ENCODE measurements at places on chromosomes 12 and 14. TPM values are rescaled to one million over a fixed set of nuclear protein-coding genes. Genes with fewer than 3 reads are reported as not detected.

DNA sequence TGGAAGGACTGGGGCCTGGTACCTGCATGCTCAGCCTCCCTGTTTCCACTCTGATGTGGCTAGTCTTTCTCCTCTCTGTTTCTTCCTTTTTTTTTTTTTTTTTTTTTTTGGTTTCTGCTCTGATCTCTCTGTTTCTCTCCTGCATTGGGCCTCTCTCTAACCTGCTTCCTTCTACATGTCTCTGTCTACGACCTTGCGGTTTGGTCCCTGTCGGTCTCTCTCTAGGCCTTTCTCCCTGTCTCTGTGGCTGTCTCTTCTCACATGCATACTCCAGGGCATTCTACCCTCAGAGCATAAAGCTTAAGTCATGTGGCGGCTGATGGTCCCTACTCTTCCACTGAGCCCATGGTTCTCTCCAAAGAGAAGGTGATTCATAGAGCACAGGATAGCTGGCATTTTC is 1096.6 kb downstream of the BCL11B start:
- DNase-seq, result no peak

GRCh38 chr12:64791036-64791435 is 31.8 kb upstream of the GNS start:
- no peak for DNase-seq

DNA sequence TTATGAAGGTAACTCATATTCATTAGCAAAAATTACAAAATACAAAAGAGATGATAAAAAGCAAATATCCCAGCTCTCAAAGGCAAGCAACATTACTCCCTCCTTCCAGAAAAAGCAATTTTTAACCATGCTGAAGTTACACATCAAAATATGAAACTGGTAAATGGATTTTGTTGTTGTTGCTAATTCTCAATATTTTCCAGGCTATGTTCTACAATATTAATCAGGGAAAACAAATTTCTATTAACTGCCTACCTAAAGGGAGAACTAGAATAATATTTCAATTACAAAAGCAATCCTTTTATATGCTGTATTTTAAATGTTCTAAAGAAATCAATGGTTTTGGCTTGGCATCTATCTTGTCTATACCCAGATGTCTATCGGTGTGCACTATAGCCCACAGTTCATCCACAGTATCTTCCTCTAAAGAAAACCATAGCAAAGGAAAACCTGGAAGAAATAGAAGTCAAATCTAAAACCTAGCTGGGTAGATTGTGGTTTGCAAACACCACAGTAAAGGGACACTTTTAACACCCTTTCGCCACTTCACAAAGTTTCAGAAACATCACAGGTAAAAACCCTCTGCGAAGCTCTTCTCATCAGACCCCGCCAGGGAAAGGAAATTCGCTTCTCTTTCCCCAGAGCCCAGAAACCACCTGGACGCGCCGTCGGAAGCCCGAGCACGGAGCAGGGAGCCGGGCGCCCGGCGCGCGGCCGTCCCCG is 32.0 kb downstream of the TC2N start:
- DNase-seq, result no peak

DNA sequence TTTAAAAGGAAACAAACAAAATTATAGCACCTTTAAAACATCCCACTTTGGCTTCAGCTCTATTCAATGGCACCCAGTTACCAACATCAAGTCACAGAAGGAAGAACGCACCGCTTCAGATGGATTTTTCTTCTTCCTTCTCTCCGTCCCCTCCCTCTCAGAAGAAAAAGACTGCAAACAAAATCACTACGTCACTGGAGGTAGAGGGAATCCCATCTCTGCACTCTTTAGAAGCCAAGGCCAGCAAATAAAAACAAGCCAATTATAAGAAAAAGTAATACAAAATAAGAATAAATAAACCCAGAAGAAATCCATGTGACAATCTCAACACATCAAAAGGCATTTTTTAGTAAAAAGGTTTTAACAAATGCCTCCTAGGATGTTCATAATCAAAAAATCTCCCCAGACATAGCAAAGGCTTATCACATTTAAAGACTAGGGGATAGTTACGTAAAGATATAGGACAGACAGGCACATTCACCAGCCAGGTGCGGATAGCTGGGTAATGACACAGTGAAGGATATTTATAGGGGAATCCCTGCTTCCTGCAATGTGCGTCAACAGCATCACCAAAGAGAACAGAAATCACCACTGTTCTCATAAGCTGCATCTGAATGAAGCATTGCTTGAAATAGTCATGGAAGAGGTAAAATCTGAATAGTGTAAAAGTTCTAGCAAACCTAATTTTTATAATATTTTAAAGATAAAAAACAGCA is 89.4 kb downstream of the R3HDM2 start:
- DNase-seq, result no peak

DNA sequence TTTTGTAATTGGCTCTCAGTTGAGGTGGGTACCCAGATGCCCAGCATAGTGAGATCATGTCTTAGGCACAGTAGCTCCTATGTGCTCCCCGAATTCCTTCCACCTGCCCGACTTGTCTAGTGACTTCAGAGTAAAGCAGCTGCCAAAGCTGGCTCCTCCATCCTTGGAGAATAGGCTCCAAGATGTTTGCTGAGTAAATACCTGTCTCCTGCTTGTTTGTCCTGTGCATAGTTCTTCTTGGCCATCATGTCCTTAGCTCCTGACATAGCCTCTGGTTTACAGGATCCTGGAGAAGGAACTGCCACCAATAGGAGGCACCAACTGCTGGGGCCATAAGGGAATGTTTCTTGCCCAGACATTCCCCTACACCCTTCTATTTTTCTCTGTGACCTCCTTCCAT is 52.6 kb upstream of the CISTR start:
- no peak for DNase-seq

DNA sequence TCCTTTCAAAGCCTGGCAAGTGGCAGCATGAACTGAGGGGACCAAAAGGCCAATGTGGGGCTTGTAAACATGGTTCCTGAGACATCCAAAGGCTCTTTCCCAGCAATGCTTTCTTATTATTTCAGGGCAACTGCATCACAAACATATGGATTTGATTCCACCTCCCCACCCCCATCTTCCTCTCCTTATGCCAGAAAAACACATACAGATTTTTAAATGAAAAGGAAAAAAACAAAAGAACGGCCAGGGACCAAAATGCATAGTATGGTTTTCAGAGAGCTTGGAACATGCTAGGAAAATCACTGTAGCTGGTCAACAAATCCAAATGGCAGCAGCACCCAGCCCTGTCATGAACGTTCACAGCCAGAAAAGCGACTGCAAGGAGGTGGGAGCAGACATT is 167.6 kb downstream of the ANO2 start:
- DNase-seq, result no peak

DNA sequence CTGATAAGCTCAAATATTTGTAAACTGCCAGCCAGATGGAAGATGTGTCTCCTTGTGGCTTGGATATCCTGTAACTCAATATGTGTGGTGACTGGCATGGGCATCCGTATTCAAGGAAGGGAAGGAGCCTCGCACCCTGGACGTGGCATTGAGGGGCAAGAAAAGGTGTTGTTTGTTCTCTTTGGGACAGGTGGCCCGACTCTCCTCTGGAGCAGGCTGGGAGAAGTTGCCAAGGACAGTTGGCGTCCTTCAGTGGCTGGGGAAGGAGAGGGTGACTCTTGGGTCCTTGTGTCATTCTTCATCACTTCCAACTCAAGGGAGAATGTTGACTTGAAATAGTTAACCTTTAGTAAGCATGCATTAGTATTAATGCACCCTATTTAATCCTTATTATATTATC is 39.6 kb downstream of the CACNA1C start:
- no peak for DNase-seq

The CCER1 gene
- total RNA-seq, result not detected

DNA sequence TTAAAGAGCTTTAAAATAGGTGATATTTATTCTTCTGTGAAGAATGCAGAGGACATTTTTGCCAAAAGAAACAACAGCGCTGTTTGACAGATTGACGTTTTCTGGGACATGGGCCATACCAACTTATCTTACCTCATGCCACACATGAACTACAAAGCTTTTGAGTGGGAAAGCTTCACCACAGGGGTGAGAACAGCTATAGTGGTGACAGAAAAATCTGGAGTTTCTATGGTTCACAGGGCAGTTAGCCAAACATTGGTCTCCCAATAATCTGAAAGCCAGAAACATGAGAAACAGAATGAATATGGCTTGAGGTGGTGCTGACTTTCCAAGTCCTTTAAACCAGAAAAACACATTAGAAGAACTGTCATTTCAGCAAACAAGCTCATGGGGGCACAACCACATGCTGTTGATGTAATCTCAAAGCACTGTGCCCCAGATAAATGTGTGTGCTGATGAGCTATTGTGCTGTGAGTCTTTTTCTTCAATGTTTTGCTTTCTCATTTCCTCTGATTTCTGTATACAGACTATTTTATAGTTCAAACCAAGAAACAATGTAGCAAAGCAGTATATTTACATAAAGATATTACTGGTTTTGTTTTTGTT is 905.4 kb downstream of the SLC16A7 start:
- no peak for DNase-seq

DNA sequence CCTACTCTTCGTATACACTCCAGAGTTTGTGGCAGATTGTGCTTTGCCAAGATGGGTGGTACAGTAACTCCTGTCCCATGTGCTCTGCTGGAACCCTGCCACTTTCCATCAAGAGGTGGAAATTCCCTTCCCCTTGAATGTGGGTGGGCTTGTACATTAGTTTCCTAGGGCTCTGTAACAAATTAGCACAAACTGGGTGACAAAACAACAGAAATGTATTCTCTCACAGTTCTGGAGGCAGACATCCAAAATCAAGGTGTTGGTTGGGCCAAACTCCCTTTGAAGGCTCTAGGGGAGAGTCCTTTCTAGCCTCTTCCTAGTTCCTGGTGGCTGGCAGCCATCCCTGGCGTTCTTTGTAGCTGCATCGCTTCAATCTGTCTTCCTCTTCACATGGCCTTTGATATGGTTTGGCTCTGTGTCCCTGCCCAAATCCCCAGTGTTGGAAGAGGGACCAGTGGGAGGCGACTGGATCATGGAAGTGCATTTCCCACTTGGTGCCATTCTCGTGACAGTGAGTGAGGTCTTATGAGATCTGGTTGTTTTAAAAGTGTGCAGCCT is 117.5 kb downstream of the VRK1 start:
- DNase-seq, result no peak

The MYF6 gene
- not detected for total RNA-seq

The GPR68 gene
- total RNA-seq, result 3.7 TPM

GRCh38 chr12:120847814-120848213 is 56.3 kb downstream of the SPPL3 start:
- DNase-seq, result no peak

DNA sequence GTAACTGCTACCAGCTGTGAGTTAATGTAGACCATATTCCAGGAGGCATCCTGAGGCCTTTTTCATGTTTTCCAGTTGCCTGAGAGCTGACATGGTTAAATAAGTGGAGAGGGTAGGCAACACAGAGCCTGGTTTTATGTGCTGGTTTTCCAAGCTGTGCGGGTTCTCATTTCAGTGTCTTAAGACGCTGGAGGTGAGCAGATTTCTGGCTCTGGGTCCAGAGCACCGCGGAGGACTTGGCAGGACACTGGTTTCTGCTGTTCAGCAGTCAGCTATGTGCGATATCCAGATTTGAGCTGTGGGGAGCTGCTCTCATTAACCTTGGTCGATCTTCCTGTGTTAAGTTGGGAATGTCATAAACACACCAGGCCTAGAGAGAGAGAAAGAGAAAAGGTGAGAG is 680.8 kb downstream of the BCL11B start:
- DNase-seq, result no peak

GRCh38 chr14:85533023-85533860 is 3.3 kb downstream of the FLRT2 start:
- DNase-seq, result no peak

The LGMN gene
- 109 TPM for total RNA-seq

DNA sequence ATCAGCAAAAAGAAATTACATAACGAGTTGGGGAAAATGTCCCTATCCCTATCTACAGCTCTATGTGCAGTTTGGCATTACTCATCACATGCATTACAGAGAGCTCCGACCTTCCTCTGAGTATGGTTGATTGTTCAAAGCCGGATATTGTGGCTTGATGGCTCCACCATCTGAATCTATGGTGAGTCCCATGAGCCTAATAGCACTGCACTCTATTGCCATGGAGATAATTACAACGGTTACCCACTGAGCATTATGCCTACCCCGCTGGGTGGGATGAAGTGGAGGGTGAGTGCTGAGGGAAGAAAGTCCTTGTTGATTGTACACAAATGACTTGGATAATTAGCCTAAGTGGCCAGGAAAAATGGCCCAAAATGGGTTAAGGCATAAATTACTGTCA is 800.5 kb downstream of the NRXN3 start:
- no peak for DNase-seq

- DNase-seq, result no peak
These were observed 21.4 kb downstream of the B4GALNT3 start for GRCh38 chr12:480831-481816.

The AQP6 gene
- not detected for total RNA-seq

The RIPK3 gene
- total RNA-seq, result 2.6 TPM

DNA sequence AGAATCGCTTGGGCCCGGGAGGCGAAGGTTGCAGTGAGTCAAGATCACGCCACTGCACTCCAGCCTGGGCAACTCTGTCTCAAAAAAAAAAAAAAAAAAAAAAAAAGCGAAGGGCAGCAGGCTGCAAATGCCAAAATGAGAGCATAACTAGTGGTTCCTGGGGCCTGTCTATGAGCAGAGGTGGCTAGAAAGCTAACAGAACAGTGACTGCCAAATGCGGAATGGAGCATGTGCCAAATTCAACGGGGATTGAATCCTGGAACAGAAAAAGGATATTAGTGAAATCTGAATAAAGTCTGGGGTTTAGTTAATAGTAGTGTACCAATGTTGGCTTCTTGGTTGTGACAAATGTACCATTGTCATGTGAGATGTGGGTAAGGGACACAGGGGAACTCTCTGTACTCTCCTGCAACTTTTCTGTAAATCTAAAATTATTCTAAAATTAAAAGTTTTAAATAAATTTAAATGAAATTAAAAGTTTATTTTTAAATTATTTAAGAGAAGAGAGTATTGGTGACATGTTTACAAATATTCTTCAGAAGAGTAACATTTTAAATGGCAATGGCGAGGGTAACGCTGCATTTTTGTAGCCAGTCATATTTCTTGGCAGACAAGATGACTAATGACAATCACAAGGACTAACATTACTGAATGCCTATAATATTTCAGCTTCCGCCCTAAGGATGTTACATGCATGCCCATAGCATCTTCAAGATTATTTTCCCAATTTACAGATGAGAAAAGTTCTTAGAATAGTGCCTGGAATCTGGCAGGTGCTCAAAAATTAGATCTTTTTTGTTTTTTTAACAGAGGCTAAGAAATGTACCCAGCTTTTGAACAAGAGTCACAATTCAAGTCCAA is 28.9 kb upstream of the NUDT4 start:
- no peak for DNase-seq

The KRT79 gene
- total RNA-seq, result 0.12 TPM

DNA sequence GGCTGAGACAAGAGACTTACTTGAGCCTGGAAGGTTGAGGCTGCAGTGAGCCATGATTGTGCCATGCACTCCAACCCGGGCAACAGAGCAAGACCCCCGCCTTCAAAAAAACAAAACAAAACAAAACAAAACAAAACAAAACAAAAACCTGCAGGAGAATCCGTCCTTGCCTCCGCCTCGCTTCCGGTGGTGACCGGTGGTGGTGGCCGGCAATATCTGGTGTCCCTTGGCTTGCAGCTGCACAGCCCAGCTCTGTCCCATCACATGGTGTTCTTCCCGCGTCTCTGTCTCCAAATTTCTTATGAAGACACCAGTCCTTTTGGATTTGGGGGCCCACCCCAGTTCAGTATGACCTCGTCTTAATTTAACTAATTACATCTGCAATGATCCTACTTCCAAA is 10.0 kb downstream of the SMIM41 start:
- no peak for DNase-seq

- no peak for DNase-seq
These were observed 98.5 kb upstream of the TMPO start for GRCh38 chr12:98416845-98417244.

All from glomerular endothelial cell (primary cell).